ENCODE measurements at places on chromosomes 11 and 22.

GRCh38 chr11:106233191-106233590 lies 155.7 kb downstream of the AASDHPPT start:
- no peak for DNase-seq

DNA sequence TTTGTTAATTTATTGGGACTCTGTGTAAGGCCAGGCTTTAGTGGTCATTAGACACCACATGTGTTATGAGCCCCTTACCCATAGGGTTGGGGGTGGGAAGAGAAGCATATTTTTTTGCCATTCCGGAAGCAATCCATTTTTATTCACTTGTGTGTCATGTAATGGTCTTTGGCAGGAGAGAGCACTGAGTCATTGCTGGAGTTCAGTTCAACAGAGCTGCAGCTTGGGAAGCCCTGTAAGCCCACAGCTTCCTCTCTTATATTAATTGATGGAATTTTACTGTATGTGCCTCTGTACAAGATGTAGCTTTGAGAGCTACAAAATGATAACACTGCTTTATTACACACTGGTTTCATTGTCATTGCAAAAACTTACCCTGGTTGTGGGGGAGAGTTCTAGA lies 177.3 kb upstream of the SORL1-AS1 start:
- no peak for DNase-seq

GRCh38 chr11:75814363-75814676 lies 690 bp upstream of the UVRAG start:
- DNase-seq: no peak

- no peak for DNase-seq
Measured at GRCh38 chr11:71491940-71492339, 35.1 kb upstream of the KRTAP5-7 start.

- DNase-seq: no peak
Measured at GRCh38 chr22:45088576-45088975, 75.1 kb upstream of the NUP50 start.

- DNase-seq: no peak
Measured at GRCh38 chr22:36182056-36182455, 19.6 kb downstream of the APOL4 start.

DNA sequence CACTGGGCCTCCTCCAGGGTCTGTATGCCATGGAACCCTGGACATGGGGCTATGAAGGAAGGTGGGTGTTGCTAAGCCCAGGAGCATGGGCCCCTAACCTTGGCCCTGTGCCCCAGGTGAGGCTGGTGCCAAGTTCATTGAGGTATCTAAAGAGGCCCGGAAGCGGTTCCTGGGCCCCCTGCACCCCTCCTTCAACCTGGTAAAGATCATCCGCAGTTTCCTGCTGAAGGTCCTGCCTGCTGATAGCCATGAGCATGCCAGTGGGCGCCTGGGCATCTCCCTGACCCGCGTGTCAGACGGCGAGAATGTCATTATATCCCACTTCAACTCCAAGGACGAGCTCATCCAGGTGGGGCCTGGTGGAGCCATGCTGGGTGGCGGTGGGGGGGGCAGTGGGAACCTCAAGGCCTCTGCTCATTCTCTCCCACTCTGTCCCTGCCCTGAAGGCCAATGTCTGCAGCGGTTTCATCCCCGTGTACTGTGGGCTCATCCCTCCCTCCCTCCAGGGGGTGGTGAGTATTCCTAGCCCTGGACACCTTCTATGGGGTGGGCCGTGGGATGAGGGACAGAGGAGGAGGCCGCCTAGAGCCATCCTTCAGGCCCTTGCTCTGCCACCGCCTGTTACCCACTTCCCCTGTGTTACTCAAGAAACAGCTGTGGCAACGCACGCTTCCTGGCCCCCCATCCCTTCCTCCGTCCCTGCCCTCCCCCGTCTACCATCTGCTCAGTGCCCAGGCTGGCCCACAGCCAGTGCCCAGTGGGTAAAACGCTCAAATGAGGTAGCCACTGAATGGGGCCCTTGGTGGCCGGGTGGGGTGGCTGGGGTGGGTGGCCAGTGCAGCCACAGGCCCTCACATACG lies 3.0 kb downstream of the PNPLA2 start:
- no peak for DNase-seq

DNA sequence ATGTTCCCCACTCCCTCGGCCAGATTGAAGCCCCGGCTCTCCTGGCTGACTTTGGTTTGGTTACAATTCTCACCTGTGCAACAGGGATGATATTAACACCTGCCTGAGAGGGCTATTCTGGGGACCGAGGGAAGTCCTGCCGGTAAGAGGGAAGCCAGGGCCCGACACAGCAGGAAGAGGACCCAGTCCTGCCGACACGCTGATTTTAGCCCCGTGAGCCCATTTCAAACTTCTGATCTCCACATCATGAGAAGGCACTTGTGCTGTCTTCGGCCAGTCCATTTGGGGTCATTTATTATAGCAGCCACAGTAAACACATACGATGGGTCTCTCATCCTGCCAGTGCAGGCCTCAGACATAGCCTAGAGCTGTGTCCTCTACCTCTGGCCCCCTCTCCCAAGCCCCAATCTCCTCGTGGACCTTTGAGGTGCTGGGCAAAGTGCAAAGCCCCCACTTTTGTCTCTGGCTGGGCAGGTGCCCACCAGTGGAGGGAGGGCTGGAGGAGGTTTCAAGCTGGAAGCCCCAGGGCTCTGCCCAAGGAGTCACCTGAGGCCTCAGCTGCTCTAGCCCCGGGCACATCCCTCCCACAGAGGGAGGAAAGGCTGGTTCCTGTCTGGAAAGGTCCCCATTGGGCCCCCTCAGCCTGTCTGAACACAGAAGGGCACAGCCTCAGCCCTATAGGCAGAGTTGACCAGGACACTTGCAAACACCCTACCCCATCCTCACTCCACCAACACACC lies 59.1 kb upstream of the FGF3 start:
- no peak for DNase-seq

DNA sequence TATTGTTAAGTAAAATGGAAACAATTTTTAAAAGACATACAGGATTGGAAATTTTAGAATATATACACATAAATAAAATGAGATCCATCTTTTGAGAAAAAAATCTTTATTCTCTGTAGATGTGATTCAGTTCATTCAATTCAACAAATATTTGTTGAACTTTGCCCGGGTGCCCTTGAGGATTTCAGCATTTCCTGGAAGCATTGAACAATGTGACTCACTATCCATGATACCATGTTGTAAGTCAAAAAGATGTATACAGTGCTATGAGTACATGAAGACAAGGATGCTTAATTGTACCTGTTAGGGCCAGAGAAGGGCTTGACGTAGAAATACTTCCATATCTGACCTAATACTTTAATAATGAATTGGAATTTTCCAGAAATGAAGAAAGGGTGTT lies 353.7 kb downstream of the METTL15 start:
- DNase-seq: no peak

DNA sequence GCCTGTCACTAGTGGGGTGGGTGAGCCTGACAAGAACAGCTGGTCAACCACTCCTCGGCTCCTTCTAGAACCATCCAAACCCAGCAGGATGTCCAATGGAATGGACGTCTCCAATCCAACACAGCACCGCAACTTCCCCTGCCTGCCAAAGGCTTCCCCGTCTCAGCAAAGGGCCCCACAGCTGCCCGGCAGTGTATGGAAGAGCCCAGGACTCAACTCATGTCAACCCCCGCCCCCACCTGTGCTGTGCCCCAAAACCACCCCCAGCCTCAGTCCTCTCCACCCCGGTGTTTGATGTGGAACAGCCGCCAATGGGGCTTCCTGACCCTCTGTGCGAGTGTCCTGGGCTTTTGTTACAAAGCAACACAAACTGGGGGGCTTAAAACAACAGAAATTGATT lies 223.8 kb downstream of the CTTN start:
- DNase-seq: no peak

DNA sequence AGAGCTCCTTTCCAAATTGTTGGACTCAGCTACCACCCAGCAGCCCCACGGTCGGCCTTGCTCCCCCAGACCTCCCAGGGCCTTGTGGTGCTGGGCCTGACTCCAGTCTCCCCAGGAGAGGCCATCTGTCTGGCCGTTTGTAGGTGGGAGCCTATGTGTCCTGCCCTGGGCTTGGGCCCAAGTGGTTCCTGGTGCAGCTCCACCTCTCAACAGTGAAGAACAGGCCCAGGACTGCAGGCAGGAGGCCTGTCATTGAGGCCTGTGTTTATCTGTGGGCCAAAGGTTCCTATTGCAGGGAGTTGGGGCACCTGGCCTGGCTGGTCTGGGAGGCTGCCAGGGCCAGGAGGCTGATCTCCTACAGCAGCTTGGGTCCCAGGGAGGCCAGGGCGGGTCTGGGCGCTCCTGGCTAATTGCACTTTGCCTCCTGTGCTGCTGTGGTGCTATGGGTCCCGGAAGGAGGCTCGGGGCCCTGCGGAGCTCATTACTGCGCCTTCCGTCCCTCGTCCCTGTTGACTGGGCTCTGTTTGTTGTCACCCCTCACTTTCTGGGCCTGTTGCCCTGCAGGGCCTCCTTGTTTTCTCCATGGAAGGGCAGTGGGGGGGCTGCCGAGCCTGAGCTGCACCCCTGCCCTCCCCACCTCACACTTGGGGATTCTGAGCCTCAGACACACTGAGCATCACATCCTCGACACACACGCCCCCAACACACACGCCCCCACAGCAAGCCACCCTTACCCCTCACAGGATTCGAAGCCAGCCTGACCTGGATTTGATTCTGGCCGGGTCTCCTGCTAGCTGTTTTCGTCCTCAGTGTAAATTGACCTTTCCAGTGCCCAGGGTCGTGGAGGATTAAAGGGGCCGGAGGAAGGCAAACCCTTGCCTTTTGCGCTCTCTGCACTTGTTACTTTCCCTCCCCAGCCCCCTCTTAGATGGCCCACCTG lies 6.8 kb upstream of the OMP start:
- DNase-seq: no peak

GRCh38 chr11:44575288-44575672 lies 9.8 kb downstream of the CD82 start:
- no peak for DNase-seq

- no peak for DNase-seq
Measured at GRCh38 chr11:9893474-9893873, 229.6 kb downstream of the SWAP70 start.

GRCh38 chr11:15932417-15932816 lies 423.9 kb downstream of the SOX6 start:
- no peak for DNase-seq

- no peak for DNase-seq
Measured at GRCh38 chr11:101279728-101280127, 150.1 kb upstream of the PGR start.

GRCh38 chr11:125627236-125627910 lies 2.4 kb downstream of the CHEK1 start:
- no peak for DNase-seq

GRCh38 chr11:81870815-81871214 lies 862.8 kb downstream of the FAM181B start:
- DNase-seq: no peak

GRCh38 chr11:629237-629583 lies 2.2 kb upstream of the SCT start:
- DNase-seq: no peak

- DNase-seq: no peak
Measured at GRCh38 chr11:66056501-66056900, 4.3 kb downstream of the SF3B2 start.

DNA sequence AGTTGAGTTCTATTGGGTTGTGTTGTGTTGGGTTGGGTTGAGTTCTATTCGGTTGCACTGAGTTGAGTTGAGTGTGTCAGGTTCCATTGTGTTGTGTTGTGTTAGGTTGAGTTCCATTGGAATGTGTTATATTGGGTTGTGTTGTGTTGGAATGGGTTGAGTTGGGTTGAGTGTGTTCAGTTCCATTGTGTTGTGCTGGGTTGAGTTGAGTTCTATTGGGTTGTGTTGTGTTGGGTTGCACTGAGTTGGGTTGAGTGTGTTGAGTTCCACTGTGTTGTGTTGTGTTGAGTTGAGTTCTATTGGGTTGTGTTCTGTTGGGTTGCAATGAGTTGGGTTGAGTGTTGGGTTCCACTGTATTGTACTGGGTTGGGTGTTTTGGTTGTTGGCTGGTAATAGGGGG lies 35.5 kb downstream of the ALX4 start:
- no peak for DNase-seq

GRCh38 chr11:12679471-12679870 lies 5.2 kb downstream of the TEAD1 start:
- no peak for DNase-seq

DNA sequence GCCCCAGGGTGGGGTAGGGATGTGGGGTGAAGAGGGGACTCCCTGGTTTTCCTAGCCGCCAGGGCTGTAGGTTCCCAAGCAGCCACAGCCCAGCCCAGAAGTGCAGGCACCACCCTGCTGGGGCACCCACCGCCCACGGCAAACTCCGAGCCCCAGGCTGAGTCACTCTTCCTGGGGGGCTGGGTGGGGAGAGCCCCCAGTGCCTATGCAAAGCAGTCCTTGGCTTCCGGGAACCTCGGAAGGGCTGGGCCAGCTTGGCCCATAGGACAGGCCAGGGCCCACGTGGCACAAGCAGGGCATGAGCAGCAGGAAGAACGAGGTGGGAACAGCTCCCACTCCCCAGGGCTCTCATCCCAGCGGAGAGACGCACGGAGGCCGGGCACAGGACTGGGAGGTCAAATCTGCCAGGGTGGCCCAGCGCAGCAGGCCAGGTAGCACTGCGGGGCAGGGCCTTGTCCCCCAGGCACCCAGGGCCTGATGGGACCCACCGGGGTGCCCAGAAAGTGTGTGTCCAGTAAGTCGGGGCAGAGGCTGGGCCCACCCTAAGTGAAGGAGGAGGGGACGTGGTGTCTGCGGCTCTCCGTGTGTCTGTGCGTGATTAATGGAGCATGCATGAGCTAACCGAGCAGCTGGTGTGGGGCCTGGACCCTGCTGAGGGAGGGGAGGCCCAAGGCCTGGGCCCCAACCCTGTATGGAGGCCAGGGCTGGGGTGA lies 4.6 kb upstream of the IL17REL start:
- no peak for DNase-seq

DNA sequence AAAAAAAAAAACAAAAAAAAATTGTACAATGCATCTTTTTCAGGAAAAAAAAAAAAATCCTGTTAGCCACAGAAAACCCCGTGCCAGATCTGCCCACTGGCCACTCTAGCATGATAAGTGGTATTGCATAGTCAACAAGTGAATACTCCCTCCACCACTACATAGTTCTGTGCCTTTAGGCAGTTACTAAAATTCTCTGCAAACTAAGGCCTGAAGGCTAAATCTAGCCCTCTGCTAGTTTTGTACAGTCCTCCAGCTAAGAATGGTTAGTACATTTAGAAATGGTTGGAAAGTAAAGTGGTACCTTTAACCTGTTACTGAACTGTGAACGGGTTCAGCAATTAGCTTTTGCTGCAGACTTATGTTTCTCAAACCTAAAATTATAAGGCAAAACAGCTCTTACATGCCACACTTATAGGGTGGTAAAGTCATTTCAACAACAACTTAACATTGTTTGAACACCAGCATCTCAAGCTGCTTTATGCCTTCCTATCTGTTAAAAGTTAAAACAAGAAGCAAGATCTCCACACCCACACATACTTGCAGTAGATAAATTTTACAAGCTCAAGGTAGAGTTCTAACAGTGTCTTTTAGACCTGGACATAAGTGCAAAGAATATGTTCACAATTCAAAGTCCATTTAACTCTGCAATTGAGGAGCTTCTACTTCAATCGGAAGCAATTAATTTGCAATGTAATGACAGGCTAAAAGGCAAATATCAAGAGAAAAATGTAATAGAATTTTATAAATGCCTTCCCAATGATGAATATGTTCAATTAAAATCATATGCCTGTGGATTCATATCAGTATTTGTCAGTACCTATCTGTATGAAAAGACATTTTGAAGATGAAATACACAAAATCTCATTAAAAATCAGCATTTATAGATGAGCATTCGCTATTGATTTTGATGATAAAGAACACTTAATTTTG lies 7.3 kb downstream of the C11orf71 start:
- no peak for DNase-seq

- DNase-seq: no peak
Measured at GRCh38 chr11:128575961-128576350, 11.4 kb downstream of the ETS1 start.

Measured in stimulated activated CD8-positive, alpha-beta memory T cell treated with anti-CD3 and anti-CD28 coated beads, Interleukin-4, amount 100 ng/mL, for 1 hour (primary cell).